GM12878 (cell line): ENCODE measurements at places on chromosomes 4 and X.

GRCh38 chr4:106034220-106034619, 138.9 kb downstream of the NPNT start:
- DNase-seq, result no peak

GRCh38 chr4:7917669-7918068, 22.0 kb downstream of the AFAP1 start:
- no peak for DNase-seq

DNA sequence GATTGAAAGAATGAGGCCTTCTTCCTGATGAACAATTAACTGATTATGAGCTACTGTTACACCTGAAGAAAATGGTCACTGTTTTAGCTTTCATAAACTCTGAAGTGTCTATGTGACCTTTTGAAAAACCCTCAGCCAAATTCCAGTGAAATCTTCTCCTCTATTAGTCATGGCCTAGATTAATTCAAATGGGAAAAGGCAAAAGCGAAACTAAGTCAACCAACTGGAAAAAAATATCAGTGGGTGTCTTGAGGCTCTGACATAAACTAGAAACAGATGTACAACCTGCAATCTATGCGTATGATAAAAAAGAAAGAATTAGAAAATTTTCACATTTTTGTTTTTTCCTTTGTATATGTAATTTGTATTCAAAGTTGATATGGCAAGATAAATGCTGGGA, 169.4 kb upstream of the BANK1 start:
- no peak for DNase-seq

DNA sequence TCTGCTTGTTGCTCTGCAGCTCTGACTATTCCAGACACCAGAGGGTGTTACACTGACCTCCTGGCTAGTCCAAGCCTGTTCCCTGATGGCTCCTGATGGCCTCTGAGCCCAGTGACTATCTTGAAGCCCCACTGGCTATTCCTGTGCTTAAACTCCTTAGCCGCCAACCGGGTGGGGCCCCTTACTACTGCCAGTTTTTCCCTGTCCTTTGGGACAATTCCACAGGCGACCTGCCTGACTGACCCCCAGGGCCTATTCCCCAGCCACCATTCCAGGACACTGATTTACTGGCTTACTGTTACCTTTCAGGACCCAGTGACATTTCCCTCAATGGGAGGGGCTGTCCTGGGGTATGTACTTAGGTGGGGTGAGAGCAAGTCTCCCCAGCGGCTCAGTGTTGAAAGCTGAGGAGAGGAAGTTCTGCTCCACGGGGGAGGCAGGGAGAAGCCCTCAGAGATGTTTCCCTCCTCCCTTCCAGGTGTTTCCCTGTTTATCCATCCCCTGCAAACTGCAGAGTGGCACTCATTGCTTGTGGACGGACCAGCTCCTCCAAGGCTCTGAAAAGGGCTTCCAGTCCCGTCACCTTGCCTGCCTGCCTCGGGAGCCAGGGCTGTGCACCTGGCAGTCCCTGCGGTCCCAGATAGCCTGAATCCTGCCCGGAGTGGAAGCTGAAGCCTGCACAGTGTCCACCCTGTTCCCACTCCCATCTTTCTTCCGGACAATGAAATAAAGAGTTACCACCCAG, 4.0 kb downstream of the TIMP1 start:
- DNase-seq, result no peak
